ENCODE measurements at places on chromosomes 4 and X.
A peak's percentile ranks its signal among the peaks of the same experiment; 100 is the strongest.

DNA sequence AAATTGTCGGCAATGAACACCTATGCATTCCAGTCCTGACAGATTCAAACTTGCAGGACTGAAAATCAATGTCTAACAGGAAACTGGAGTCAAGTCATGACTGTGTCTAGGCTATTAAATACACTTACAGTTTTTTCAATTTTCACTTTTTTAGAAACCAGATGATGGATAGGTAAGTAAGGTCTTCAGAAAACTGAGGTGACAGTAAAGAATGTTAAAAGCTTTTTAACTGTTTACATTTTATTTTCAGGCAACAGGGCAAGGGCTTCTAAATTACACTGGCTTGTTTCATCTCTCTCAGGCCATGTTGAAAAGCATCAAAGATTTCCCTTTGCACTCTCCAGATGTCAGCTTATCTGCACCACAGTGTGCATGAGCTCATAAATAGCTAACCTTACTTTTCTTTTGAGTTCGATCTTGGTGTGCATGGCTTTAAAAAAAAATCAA, 65.2 kb downstream of the SEC24D start:
- no peak for DNase-seq

DNA sequence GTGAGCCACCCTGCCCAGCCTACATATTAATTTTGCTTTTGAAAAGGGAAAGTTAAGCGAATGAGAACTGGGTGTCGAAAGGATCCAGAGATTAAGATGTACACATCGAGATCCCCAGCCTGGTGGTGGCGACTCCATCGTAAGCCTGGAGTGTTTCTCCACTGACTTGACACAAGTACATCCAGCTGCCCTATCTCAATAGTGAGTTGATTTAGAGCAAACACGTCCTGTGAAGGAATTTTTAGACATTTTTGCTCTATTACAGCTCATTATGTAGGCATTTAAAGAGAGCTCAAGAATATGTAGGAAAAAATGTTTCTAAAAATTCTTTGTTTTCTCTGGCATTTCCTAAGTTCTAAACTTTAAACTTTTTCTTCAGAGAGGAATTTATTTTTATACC, 11.7 kb upstream of the CLDN34 start:
- no peak for DNase-seq

- peak; percentile 23 for DNase-seq
Measured at GRCh38 chr4:165635381-165635780, 237.7 kb upstream of the TLL1 start.

DNA sequence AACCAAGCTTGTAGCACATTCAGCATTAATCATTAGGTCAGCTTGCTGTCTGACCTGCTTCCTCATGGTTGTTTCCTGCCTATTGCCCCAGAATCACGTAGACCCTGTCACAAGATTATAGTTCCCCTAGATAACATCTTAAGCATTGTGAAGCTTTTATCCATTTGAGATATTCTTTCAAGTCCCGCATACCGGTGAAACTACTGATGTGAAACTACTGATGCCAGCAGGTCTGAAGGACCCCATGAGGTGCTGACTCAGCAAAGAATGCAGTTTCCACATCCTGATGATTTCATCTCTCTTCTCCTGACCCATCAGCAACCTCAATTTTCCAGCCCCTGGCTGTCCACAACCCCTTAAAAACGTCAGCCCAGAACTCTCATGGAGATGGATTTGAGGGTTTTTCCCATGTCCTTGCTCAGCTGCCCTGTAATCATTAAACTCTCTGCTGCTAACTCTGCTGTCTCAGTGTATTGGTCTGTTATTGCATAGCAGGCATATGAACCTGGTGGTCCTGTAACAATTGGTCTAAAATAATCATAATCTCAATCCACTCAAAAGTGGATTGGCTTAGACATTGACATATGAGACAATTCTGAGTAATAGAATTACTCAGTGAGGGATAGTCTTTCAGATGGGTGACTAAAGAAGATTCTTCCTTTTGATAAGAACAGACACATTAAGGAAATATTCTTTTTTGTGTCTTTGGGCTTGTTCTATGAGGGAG, 26.3 kb upstream of the UBA6 start:
- peak; percentile 55 for DNase-seq

DNA sequence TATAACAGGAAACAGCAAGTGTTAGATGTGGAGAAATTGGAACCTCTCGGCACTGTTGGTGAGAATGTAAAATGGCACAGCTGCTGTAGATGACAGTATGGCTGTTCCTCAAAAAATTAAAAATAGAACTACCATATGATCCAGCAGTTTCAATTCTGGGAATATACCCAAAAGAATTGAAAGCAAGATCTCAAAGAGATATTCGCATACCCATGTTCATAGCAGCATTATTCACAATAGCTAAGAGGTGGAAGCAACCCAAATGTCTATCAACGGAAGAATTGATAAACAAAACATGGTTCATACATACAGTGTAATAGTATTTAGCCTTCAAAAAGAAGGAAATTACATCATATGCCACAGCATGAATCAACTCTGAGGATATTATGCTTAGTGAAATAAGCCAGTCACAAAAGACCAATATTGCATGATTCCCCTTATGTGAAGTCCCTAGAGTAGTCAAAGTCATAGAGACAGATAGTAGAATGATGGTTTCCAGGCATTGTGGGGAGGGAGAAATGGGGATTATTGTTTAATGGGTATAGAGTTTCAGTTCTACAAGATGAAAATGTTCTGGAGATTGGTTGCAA, 467.7 kb downstream of the IDS start:
- no peak for DNase-seq

DNA sequence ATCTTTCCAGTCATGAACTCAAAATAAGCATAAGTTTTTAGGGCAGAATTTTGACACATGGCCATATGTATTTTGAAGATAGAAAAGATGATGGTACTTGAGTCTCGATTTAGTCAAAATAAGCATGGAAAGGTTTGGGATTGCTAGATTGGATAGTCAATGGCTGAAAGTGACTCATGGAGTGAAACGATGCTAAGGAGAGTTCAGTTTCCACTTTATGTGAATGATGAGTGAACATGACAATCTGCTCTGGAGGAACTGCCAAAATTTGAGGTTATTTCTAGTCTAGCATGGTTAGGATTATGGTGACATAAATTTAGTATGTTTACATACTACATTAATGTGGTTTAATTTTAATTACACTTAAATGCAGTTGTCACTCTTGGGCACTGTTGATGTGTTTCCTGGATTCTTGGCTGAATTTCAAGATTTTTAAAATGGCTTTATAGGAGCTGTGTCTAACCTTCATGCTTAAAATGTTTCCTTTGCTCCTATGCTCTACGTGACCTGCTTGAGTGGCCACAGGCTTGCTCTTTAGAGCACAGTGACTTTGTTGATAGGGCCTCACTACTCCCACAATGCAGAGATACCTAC, 17.1 kb downstream of the DDX3X start:
- DNase-seq = no peak

DNA sequence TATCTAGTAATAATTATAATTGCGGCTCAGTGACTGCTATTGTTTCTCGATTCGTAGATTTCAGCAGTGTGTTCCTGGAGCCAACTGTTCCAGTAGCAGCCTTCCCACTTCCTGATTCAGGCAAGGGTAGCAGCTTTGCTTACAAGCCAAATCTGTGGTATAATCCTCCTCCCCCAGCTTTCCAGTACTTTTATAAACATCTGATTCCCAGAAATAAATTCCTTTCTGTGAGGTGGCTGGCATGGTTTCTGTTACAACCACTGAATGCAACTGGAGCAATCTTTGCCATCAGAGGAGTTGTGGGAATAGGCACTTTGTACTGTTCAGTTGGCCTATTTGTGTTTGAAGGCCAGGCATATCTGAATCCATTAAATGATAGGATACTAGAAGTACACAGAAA, 80.0 kb downstream of the GLRA3 start:
- DNase-seq = no peak

GRCh38 chrX:24098932-24099331, 44.2 kb downstream of the EIF2S3 start:
- DNase-seq = no peak

DNA sequence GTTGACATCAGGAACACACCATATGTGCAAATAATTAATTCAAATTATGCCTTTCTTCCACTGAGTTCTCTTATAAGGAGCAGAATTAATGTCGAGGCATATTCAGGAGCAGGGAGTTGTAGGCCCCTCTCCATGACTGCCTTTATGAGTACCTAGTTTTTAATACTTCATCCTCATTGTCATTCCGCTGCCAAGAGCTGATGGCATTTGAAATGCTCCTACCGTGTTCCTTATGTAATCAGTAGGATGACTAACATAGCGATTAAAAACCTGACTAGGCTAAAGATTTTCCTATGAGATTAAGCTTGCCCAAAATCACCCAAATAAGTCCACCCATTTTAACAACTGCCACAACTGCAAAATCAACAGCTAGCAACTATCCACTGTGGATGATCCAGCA, 220.6 kb downstream of the DHX15 start:
- no peak for DNase-seq

DNA sequence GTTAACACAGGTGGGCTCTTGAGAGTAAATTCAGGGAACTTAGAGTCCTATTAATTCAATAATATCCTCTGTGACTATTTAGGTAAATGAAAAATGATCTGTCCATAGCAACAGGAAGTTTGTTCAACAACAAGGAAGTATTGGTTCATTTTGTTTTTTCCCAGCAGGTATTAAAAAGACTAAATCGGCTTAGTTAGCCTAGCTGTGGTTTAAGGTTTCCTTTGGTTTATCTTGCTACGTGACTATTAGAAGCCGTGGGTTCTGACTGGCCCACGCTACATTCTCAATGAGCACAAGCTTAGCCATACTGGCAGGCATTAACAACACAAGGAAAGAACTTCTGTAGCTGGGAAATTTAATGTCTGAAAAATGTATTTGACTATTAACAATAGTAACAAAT, 168.8 kb upstream of the HS3ST1 start:
- no peak for DNase-seq

GRCh38 chr4:150540959-150541360, 41.0 kb upstream of the MAB21L2 start:
- DNase-seq = no peak

DNA sequence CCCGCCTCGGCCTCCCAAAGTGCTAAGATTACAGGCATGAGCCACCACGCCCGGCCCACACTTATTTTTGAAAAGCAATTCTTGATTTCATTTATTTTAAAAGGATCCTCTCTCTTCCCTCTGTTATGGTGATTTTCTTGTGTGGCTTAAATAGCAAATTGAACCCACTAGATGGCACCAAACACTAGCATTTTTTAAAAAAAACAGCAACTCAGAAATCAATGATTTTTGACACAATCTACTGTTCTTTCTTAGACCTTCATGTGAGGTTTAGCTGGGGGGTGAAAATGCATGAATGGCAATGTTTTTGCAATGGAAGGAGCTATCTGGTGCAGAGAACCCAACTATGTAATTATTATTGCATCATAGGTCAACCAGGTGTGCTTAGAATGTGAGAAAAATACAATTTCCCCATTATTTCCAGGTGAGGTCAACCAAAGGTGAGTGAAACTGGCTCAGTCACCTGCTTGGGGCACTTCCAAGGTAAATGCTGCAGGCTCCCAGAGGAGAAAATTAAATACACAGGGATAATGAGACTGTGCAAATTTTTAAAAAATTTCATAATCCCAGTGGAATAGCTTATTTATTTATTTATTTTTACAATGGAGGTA, 226.7 kb upstream of the PRKX start:
- peak; percentile 14 for DNase-seq

GRCh38 chrX:141220342-141221008, 21.8 kb downstream of the SPANXC start:
- DNase-seq = no peak

DNA sequence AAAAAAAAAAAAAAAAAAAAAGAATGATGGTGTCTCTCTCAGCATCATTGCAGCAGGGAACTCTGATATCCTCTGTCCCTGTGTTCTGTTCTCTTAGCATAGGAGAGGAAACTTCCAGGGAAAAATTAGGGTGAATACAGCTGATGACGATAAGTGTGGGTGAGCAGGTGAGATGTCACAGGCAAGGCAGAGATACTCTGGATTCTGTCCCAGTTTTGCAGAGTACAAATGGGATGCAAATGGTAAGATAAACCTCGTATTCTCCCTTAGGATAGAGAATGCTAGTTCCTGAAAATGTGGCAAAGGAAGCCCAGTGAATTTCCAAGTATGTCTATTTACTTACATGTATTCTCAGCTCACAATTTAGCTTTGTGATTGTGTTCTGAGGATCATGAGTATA, 671.6 kb upstream of the BOD1L1 start:
- DNase-seq = no peak

DNA sequence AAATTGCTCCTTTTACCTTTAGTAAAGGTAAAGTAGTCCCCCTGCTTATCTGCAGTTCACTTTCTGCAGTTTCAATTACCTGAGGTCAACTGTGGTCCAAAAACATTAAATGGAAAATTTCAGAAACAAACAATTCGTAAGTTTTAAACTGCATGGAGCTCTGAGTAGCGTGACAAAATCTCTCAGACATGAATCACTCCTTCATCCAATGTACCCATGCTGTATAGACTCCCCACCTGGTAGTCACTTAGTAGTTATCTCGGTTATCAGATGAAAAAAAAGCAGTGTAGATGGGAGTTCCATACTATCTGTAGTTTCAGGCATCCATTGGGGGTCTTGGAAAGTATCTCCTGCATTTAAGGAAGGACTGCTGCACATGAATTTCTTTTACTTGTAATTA, 7.7 kb downstream of the UNC5C start:
- no peak for DNase-seq

GRCh38 chrX:102345916-102346315, 93.9 kb downstream of the NXF2B start:
- DNase-seq = peak; percentile 51

DNA sequence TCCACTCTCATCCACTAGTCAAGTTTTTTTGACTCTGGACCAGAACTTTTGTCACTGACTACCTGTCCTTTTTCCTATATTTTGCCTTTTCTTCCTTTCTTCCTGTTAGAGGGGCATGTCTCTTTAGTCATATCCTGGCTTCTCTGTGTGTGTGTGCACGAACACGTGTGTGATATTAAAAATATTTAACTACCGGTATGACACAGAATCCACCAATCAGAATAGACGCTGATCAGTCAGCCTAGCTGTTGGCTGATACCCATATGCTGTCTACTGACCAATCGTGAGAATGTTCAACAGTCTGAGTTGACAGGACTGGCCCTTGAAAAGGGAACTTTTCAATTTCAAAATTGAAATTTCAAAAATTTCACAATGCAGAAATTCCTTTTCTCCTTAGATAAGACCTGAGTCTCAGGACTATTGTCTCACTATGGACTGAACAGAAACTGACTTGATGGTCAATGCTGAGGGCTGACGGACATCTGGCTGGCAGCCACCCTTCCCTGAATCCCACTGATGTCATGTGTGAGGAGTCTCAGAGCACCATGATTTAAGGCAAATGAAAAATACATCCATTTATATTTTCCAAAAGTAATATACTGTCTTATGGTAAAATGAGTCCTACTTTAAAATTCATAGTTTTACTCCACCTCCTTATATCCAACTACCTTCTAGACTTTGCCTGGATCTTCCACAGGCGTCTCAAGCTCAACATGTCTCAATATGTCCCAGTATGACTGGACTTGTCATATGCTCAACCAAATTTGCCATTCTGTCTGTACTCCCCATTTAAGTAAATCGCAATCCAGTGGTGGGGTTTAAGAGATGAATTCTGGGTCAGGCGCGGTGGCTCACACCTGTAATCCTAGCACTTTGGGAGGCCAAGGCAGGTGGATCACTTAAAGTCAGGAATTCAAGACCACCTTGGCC, 78.0 kb downstream of the CHRNA9 start:
- DNase-seq = no peak
